ENCODE measurements at places on chromosomes 5 and 9.

GRCh38 chr9:121563881-121564460 lies 64.3 kb upstream of the GGTA1 start:
- DNase-seq: no peak

DNA sequence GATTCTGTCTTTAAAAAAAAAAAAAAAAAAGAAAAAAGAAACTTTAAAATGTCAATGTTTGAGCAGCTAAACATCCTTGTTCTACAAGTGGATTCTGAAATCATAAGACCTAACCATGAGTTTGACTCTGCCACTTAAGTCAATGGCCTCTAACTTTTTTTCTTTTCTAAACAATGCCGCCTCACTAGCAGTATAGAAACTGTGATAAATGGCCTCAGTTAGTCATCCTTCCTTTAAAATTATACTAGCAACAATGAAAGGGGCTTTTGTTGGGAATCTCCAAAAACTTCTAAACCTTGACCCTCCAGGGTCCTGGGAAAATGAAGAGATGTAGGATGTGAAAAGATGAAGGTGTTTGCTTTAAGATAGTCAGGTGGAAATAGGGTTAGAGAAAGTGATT lies 71.1 kb downstream of the FBXL7 start:
- DNase-seq: no peak

- DNase-seq: no peak
Measured at GRCh38 chr5:154406231-154406630, 39.6 kb upstream of the SAP30L start.

DNA sequence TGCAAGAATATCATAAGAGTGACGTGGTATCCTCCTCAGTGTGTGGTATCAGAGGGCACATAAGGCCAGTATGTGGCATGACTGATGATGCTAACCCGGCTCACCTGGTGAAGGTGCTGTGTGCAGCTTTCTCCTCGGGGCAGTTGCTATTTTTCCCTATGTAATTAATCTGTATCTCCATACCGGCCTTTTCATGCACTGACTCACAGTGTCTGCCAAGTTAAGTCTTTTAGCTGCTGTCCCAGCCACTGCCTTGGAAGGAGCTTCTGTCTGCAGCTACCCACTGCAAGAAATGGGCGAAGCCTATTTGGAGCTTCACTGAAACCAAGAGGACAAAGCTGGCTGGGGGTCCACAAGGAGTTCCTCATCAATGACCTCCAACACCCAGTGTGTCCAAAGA lies 46.0 kb downstream of the NXNL2 start:
- DNase-seq: no peak

GRCh38 chr5:135075621-135076020 lies 41.6 kb upstream of the PITX1 start:
- DNase-seq: no peak

Data from stimulated activated CD8-positive, alpha-beta memory T cell treated with anti-CD3 and anti-CD28 coated beads, Interleukin-4, amount 100 ng/mL, for 4 hours (primary cell).